Smooth muscle cell of the pulmonary artery (primary cell): ENCODE measurements at places on chromosomes 5 and 9. TPM values are rescaled to one million over a fixed set of nuclear protein-coding genes. Genes with fewer than 3 reads are reported as not detected.

The PRRT1B gene
- not detected in 2 replicates for total RNA-seq

The PCDHB5 gene
- total RNA-seq = 0.36 and 2.2 TPM in 2 replicates

The RMRP gene
- 20,891 and 22,749 TPM in 2 replicates for total RNA-seq

The OGN gene
- 12.8 and 24.7 TPM in 2 replicates for total RNA-seq

The CDH6 gene
- 91.5 and 216 TPM in 2 replicates for total RNA-seq

The FBLL1 gene
- total RNA-seq = 0.66 and 1.7 TPM in 2 replicates

The BTNL9 gene
- not detected in 2 replicates for total RNA-seq

The RAI14 gene
- 128 and 192 TPM in 2 replicates for total RNA-seq

The SMIM33 gene
- total RNA-seq = not detected in 2 replicates

The BRD3OS gene
- total RNA-seq = 31.5 and 32.4 TPM in 2 replicates

The AGTPBP1 gene
- 15.6 and 17.5 TPM in 2 replicates for total RNA-seq

The C9orf152 gene
- not detected in 2 replicates for total RNA-seq

The IFNK gene
- not detected in 2 replicates for total RNA-seq

The CAMK2A gene
- total RNA-seq = 0.10 and 0.46 TPM in 2 replicates

The FOXD4L5 gene
- total RNA-seq = 0.03 and 0.07 TPM in 2 replicates

The NUTM2F gene
- total RNA-seq = not detected in 2 replicates

The FOXD4 gene
- total RNA-seq = 0.13 and 0.17 TPM in 2 replicates

The CLINT1 gene
- total RNA-seq = 177 and 188 TPM in 2 replicates

The RNF224 gene
- 0.07 TPM in 1 of 2 replicates, not detected in the other for total RNA-seq

The NFIL3 gene
- 16.1 and 29.3 TPM in 2 replicates for total RNA-seq

The UNC5A gene
- under 0.01 TPM in 1 of 2 replicates, not detected in the other for total RNA-seq
